ENCODE measurements at places on chromosomes 12 and 14. TPM values are rescaled to one million over a fixed set of nuclear protein-coding genes. Genes with fewer than 3 reads are reported as not detected.

DNA sequence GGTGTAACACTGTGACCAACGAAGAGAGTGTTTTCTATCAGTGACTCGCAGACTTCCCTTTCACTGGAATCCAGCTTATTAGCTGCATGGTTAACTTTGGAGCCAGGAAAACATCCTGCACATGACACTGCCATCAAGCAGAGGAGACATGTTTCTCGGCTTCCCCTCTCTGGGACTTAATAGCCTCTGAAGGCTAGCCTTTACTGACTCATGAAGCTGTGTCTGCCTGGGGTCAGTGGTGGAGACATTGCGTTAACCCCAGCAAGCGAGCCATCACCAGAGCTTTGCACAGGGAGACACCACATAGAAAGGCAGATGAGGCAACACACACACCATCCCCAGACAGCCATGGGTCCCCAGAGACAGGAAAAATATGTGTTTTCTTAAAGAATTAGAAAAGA lies 126.9 kb upstream of the PRICKLE1 start:
- peak; percentile 43 for DNase-seq

DNA sequence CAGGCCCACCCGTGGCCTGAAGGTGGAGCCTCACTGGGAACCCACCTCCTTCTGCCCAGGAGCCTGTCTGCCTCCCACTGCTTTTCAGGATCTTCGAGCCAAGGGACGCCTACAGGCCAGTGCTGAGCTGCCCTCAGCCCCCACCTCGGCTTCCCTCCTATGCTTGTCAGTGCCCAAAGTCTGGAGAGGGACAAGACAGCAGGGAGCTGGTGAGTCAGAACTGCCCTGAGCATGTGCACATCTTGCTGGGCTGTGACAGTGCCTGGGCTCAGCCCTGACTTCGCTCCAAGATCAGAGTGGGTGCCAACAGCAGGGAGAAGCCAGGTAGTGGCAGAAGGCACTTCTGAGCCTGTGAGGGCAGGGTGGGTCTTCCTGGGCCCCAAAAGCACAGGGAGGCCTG lies 286.8 kb downstream of the AEBP2 start:
- no peak for DNase-seq

DNA sequence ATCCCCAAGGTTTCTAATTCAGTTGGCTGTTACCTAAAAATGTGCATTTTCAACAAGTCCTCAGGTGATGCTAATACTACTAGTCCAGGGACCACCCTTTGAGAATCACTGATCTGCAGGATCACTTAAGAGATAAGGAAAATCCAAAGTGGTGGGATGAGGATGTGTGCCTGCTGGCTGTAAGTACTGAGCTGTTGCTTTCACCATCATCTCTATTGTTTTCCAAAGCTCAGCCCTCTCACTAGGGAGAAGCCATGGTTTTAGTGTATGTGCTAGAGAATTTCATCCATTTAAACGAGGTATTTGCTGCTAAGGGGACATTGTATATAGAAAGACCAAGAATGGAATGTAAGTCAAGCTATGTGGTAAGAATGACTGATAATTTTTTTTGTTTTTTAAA lies 202.3 kb downstream of the KIF21A start:
- no peak for DNase-seq

GRCh38 chr12:124490584-124491305 lies 76.7 kb downstream of the NCOR2 start:
- DNase-seq: no peak

DNA sequence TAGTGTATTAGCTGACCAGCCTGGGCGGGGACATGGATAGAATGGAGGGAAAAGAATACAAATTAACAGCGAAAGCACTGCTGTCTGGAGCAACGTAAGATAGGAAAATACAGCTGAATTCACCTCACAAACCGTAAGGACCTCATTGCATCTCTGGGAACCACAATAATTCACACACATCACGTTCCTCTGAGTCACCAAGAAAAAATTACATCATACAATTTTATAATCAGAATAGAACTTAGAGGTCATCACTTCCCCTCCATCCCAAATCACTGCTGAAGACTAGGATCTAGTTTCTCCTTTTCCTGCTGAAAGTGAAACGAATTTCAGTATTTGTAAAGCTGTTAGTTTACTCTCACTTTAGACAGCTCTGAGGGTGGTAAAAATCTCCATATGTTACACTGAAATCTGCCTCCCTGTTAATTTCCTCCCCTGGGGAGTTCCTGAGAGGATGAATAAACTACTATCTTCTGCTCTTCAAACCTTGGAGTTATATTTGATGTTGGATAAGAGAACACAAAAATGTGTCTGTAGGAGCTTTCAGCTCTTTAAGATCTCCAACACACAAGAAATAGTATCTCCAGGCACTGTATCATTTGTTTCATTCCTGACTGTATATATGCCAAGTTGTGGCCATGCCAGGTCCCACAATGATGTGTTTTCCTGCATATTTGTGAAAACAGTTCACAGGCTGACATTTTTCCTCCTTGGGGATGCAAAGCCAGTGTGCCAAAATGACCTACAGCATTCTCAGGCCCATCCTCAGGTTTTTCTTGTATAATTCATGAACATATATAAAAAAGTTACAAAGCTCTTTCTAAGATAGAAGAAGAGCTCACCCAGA lies 63.8 kb upstream of the SSTR1 start:
- DNase-seq: peak; percentile 92

- no peak for DNase-seq
These were observed 143.1 kb downstream of the PRIMA1 start for GRCh38 chr14:93645200-93645599.

GRCh38 chr14:103286968-103287850 lies 46.8 kb upstream of the EIF5 start:
- no peak for DNase-seq

GRCh38 chr12:76236640-76237039 lies 111.6 kb downstream of the BBS10 start:
- DNase-seq: peak; percentile 54

- no peak for DNase-seq
These were observed 6.4 kb upstream of the SLC38A4 start for GRCh38 chr12:46832130-46832704.

DNA sequence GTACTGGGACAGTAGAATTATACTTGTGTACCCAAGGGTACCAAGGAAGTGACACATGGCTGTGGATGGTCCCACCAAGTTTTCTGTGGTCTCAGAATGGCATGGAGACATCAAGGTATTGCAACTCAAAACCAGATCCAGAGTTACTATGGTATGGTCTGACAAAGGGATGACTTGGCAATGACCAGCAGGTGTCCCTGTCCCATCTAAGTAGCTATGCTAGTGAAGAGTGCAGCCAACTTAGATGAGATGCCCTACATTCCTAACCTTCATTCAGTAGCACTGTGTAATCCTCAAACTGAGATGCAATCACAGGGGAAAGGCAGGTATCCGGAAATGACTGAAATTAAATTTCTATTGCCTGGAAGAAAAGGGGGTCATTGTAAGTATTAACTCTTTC lies 188.7 kb upstream of the TMEM260 start:
- DNase-seq: no peak

DNA sequence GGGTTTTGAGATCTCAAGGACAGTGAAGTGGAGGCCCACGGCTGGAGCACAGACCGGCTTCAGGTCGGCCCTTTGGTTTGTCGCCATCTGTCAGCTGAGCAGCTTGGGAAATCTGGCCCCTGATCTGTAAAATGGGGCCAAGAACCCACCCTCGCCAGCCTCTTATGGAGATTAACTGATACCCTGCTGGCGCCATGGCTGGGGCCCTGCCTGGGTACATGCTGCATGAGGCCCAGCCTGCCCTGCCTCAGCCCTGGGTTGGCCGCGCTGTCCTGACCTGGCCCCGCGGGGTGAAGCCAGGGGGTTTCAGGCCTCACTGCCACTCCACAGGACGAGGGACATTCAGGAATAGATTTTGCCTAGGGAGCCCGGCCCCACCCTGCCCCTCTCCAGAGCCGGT lies 33.9 kb upstream of the MEG3 start:
- DNase-seq: no peak

DNA sequence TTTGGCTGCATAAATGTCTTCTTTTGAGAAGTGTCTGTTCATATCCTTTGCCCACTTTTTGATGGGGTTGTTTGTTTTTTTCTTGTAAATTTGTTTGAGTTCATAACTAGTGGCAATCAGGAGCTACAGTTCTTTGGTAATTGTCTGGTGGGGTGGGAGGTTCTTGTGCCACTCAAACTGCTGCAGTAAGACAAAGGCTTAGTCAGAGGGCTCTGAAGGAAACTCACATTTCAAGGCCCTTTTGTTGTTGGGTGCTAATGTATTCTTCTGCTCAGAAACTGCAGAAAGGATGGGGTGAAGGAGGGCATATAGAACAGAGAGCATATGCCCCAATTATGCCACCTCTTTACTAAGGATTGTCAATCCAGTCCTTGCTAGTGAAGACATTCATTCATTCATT lies 21.9 kb downstream of the MYRFL start:
- no peak for DNase-seq

- no peak for DNase-seq
These were observed 644.9 kb upstream of the FLRT2 start for GRCh38 chr14:84885061-84885460.

DNA sequence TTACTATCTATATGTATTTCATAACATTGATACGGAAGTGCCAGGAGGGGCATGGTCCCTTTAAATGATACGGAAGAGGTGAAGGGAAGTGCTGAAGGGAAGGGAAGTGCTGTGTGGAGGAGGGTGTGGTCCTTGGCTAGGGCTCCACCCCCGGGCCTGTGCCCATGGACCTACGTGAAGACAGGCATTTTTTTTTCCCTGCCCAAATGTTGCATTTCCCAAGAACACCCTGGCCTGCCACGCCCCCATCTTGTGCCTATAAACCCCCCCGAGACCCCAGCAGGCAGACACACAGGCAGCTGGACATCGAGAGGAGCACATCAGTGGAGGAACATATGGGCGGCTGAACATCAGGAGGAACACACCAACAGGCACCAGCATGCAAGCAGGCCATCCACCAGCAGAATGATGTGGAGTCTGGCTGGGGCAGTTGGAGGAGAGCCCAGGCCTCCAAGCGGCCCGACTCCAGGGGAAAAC lies 134.1 kb downstream of the SLC41A2 start:
- DNase-seq: no peak

DNA sequence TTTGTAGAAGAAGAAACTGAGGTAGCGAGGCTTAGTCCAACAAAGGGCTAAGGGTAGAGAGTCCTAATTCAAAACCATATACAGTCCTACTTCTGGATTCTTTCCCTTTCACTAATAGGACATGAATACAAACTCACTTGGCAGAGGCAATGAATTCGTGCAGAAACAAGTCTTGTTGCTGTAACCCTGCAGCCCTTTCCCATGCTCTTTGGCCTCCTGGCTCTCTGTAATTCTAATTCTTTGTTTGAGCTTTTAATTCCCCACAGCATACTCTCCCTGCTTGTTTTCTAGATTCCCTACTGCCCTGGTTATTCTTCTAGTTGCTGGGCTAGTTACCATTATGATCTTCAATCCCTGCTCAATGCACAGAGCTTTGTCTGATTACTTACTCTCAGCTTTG lies 381.4 kb downstream of the ETNK1 start:
- no peak for DNase-seq

SLCO1B1 gene
- not detected for total RNA-seq

GPR84 gene
- total RNA-seq: not detected

RNASE3 gene
- total RNA-seq: not detected

SLC8A3 gene
- under 0.01 TPM for total RNA-seq

MAP3K9 gene
- total RNA-seq: 0.28 TPM

TAPBPL gene
- total RNA-seq: 3.4 TPM

PLCZ1 gene
- not detected for total RNA-seq

ATG101 gene
- 158 TPM for total RNA-seq

LRP6 gene
- 41.4 TPM for total RNA-seq

NOVA1 gene
- 0.90 TPM for total RNA-seq

PTPN6 gene
- under 0.01 TPM for total RNA-seq

CCDC197 gene
- total RNA-seq: not detected

PDE3A gene
- 0.18 TPM for total RNA-seq

SERPINA3 gene
- under 0.01 TPM for total RNA-seq

SERPINA1 gene
- total RNA-seq: 0.56 TPM
